ENCODE measurements at places on chromosomes 6 and 20. TPM values are rescaled to one million over a fixed set of nuclear protein-coding genes. Genes with fewer than 3 reads are reported as not detected.

GRCh38 chr6:18395856-18396197 lies 8.7 kb downstream of the RNF144B start:
- peak; percentile 40 for DNase-seq

- DNase-seq, result no peak
These were observed 5.6 kb downstream of the AGPAT1 start for GRCh38 chr6:32170294-32170693.

- DNase-seq, result peak; percentile 57
These were observed 9.4 kb upstream of the NCOA7 start for GRCh38 chr6:125781314-125781868.

GRCh38 chr6:494394-494793 lies 102.8 kb downstream of the IRF4 start:
- no peak for DNase-seq

Gene LINC00237
- total RNA-seq, result not detected

- DNase-seq, result no peak
These were observed 42.8 kb upstream of the LOC128125822 start for GRCh38 chr6:63529498-63529897.

DNA sequence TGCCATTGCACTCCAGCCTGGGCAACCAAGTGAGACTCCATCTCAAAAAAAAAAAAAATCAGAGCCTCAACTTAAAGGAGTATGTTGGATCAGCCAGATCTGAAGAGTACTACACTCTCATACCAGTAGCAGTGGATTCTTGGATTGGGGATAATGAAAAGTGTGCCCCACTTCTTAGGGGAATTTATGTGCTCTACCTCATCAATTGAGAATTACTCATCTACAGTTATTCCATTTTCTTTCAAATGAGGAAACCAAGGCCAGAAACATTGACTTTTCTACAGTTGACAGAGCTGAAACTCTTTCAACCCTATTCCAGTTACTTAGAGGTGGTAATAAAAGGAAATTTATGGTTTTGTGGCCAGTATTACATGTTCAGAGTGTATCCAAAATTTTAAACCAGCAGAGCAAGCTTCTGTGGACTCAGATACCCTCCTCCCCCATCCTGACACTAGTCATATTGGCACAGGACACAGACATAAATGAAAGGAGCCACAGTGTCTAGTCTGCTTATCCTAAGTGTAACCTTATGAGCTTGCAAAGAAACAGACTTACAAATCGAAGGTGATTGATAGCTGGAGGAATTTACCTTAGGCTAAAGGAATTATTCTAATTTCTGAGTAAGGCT lies 51.2 kb downstream of the ORC3 start:
- no peak for DNase-seq

Gene CST7
- not detected for total RNA-seq

All from dermis blood vessel endothelial cell (primary cell).